ENCODE measurements at places on chromosomes 4 and X.

GRCh38 chr4:150348079-150348478 lies 233.9 kb upstream of the MAB21L2 start:
- DNase-seq, result no peak

- DNase-seq, result no peak
Measured at GRCh38 chr4:118767109-118767508, 68.8 kb downstream of the SEC24D start.

GRCh38 chr4:85952528-85952927 lies 407.3 kb downstream of the MAPK10 start:
- DNase-seq, result no peak

DNA sequence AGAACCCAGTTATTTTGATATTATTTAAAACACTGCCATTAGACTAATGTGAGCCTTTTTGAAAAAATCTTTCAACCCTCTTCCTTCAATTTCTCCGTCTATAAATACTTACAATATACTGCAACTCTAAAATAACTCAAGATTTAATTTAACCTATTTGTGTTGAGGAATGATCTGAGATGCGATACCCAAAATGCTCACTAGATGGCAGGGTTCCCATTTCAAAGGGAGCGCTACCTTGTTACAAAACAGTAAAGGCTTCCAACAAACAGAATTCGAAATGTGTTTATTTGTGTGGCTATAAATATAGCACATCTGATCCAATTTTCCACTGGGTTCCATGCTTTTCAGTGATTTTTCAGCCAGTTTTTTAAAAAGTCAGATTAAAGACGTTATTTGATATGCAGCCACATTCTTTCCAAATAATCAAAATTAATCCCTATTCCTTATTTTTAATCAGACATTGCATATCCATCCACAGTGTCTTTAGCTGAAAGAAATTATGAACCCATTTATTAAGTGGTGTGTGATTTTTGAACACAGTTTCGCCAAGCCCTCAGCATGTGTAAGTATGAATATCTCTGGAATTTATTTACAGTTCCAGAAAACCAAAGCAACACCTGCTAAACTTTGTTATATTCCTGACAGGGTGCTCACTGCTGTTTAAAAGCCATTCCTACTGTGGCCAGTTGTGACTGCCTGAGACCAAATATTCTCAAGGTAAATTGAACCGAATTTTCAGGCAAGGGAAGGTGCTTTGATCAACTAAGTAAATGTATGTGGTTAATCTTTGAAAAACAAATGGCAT lies 668.0 kb upstream of the LCORL start:
- DNase-seq, result no peak

DNA sequence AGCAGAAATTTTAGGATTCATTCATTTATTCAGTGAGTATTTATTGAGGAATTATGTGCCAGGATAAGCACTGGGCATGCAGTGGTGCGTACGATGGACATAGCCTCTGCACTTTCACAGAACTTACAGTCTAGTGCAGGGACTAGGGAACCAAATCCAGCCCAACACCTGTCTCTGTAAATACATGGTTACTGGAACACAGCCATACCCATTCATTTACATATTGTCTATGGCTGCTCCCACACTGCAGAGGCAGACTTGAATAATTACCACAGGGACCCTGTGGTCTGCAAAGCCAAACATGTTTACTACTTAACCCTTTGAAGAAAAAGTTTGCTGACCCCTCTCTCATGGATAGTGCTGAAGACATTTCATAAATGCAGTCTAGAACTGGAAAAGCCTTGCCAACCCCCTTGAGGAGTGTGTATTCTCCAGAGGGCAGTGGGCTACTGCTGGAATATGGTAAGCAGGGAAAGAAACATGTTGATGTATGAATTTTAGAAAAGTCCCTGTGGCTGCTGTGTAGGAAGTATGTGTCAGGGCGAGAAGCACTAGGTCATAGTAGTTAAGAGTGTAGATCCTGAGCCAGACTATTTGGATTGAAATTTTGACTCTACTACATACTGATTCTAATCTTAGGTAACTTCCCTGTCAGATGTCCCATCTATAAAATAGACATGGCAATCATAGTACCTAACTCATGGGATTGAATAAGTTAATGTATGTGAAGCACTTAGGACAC lies 75.5 kb downstream of the GALNT7 start:
- no peak for DNase-seq

- no peak for DNase-seq
Measured at GRCh38 chr4:150325872-150326271, 247.6 kb downstream of the DCLK2 start.

- DNase-seq, result no peak
Measured at GRCh38 chrX:19046343-19047215, 62.7 kb upstream of the PHKA2 start.

GRCh38 chr4:39062770-39063097 lies 702 bp downstream of the KLHL5 start:
- DNase-seq, result no peak

DNA sequence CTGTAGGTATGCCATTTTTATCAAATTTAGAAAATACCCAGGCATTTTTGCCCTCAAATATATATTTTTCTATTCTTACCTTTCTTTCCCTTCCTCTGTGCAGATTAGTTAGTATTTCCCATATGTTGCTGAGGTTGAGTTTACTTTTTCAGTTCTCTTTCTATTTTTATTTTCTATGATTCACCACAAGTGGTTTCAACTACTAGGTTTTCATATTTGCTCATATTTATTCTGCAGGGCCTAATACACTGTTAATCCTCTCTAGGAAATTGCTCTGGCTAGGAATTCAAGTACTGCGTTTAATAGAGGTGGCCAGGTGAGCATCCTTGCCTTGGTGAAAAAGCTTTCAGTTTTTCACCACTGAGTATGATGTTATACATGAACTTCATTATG lies 1535.3 kb upstream of the PCDH10 start:
- no peak for DNase-seq

DNA sequence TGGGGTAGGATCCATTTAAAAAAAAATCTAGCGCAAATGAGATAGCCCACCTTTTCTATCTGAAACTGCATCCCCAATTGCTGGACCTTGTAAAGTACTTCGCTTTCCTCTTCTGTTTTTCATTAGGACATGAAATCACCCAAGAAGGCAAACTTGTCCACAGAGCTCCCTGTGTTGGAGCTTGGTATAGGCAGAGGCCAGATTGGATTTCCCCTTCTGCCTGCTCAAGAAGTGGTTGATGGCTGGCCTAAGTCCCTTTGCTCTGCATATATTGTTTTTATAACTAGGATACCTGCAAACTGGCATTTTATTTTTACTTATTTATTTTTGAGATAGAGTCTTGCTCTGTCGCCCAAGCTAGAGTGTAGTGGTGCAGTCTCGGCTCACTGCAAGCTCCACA lies 28.4 kb downstream of the RNF4 start:
- no peak for DNase-seq

- DNase-seq, result no peak
Measured at GRCh38 chrX:40671126-40671525, 23.8 kb upstream of the CXorf38 start.

DNA sequence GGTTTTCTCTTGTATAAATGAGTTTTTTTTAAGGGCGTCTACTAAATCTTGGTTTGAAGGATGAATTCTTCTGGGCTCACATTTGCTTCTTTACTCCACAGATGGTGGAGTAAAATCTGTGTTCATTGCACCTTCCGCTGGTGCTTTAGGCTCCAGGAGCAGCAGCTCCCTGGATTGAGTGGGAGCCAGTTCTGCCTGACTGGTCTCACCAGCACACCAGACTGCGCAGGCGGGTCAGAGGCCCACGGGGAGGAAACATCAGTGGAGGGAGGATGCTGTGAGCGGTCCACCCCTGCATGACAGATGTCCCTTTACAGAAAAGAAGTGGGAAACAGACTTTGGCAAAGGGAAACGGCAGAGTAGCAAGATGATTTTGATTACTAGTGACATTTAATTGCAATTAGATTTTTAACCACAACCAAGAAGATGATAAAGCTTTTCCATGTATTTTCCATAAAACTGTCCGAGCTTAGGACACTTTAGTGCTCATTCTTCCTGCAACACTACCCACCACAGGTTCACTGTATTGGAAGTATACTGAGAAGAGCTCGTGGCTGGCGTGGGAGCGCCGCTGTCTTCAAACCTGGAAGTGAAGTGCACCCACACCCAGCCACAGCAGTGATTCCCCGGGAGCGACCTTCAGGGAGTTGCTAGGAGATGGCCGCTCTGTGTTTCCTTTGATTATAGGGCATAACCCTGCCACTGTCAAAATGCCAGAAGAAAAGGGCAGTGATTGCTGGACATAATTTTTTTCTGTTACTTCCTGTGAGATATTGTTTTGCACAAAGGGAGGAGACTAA lies 95.2 kb downstream of the SORBS2 start:
- no peak for DNase-seq

DNA sequence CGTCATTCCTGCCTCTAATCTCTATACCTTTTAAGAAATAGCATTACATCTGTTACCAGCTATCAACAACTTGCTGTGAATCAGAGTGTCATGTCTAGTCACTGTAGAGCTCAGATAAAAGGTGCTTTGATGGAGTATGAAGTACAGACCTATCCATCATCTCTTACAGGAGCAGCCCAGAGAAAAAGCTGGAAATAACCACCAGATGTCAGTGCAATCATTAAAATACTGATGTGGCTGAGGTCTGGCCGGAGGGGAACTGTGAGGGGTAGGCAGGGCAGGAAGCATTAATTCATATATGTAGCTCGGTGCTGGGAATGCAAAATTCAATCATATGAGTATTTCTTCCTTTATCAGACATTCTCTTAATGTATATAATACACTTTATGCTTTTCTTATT lies 100.6 kb downstream of the AKAP4 start:
- DNase-seq, result no peak

DNA sequence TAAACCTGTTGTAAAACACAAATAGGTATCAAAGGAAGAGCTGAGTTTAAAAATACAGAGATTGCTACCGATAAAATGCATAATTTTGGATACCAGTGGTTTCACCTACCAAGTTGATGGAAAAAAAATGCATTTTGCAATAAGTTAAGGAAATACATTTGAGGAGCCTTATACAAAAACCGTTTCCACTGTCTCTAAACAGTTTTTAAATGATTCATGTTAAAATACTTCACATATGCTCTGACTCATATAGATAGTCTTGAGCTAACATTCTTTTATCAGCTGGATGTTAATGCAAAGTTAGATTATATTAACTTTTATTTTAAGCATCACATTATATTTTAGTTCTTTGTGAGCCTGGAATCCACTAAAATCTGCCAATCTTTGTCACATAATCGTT lies 50.6 kb upstream of the ANKRD17 start:
- DNase-seq, result no peak

DNA sequence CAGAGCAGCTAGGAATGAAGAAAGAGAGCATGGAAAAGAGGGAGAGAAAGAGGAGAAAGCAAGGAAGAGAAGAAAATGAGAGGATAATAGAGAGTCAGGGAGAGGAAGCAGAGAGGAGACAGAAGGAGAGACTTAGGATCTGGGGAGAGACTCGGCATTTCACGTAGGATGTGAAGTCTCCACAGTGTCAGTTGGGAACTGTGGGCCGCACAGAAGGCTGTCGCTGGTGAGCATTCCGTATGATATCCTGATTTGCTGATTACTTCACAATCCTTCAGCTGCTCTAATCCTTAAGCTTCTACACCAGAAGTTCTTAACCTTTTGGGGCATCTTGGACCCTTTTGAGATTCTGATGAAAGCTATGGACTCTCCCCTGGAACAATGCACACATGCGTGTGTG lies 14.0 kb downstream of the NLGN3 start:
- no peak for DNase-seq

DNA sequence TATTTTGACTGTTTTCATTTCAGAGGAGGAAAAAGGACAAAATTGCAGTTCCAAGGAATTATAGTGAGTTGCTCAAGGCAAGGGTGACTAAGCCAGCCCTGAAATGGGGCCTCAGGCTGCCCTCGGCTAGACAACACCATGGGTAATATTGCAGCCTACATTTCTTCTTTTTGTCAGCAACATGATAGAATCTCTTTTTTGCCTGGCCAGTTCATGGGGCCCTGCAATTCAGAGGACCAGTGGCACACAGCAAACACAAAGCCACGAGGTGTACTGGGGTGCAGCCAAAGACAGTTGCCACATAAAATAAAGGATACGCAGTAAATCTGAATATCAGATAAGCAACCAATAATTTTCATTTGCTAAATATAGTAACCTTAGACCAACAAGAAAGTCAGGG lies 41.8 kb downstream of the RBM47 start:
- peak; percentile 59 for DNase-seq

- no peak for DNase-seq
Measured at GRCh38 chrX:39667736-39668482, 429.8 kb downstream of the BCOR start.

DNA sequence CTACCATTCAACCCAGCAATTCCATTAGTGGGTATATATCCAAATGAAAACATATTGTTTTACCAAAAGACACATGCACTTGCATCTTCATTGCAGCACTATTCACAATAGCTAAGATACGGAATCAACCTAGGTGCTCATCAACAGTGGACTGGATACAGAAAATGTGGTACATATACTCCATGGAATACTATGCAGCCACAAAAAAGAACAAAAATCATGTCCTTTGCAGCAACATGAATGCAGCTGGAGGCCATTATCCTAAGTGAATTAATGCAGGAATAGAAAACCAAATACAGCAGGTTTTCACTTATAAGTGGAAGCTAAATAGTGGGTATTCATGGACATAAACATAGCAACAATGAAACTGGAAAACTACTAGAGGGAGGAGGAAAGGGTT lies 38.1 kb upstream of the BBS7 start:
- no peak for DNase-seq

DNA sequence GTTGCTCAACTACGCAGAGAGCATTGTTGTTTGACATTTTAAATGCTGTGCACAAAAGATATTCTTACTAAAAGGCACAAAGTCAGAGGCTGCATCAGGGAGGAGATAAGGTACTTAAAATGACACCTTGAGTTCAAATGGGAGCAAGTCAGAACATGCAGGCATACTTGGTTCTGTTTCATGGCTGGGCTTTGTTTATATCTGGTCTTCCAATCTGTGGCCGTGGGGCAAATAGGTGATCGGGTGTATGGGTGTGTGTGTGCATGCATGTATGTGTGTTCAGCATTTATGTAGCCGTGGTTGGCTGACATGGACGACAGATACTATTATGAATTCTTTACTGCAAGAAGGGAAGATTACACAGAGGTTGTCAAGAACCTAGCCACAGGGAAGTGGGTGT lies 106.1 kb downstream of the RASL11B start:
- no peak for DNase-seq

DNA sequence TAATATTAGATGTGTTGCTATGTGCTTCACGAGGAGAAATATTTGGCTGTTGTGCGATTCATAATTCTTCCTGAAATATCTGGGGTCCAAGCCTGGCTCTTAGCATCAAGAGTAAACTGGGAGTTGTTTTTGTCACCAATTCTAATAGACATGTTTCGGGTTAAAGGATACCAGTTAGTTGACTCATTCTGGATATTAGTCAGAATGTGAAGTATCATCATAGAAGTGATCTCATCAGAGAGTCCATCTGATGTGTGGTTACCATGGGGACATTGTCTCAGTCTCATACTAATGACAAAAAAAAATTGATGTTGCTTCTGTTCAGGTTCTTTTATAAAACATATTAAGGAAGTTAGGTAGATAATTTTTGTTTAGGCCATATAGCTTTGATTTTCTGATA lies 57.2 kb upstream of the MTMR1 start:
- peak; percentile 2 for DNase-seq

- DNase-seq, result no peak
Measured at GRCh38 chr4:149062997-149063396, 620.8 kb upstream of the NR3C2 start.

- no peak for DNase-seq
Measured at GRCh38 chr4:105455998-105456397, 17.9 kb downstream of the PPA2 start.
